ENCODE measurements at places on chromosomes 12 and 14.

GRCh38 chr12:110249716-110250225 lies 31.3 kb upstream of the ATP2A2 start:
- DNase-seq, result no peak

DNA sequence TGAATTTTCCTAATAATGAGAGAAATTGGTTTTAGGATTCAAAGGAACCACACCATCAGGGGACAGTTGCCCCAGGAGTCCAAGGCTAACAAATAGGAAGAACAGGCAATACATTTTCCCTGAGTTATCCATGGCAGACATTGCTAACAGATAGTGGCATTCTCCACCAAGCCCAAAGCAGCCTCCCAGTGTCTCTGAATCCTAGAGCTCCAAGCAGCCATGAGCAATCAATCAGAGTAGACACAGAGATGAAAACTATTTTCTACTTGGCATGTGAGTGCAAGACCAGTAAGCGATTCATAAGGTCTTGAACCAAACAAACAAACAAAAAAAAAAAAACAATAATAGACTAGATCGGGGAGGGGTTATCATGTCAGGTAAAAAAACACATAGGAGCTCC lies 515.7 kb downstream of the MED13L start:
- no peak for DNase-seq

DNA sequence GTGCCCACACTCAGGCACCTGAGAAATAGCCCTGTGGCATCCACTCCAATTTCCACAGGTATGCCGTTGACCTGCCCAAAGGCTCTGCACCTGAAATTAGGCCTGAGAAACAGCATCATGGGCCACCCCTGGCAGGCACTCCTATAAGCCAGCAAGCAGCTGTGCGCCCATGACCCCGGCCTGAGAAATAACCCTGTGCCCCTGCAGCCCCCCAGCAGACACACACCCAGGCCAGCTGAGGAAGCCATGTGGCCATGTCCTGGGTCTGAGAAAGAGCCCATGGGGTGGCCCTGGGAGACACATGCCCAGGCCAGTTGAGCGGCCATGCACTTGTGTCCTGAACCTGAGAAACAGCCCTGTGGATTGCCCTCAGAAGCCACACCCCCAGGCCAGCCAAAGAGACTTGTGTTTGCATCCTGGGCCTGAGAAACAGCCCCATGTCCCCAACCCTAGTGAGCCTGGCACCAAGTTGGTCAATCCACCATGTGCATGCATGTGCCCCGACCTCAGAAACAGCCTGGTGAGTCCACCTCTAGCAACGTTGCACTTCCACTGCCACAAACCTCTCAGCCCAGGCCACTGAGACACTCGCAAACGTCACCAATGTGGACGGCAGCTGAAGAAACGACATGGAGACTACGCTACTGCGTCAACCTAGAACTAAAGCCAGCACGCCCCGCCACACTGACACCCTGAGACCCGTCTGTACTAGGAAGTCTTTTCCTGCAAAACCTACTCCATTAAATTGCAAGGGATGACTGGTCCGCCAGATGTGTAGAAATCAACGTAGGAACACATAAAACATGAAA lies 411.9 kb downstream of the TMEM121 start:
- no peak for DNase-seq

- DNase-seq, result no peak
Measured at GRCh38 chr12:101204602-101205304, 5.3 kb downstream of the SLC5A8 start.

DNA sequence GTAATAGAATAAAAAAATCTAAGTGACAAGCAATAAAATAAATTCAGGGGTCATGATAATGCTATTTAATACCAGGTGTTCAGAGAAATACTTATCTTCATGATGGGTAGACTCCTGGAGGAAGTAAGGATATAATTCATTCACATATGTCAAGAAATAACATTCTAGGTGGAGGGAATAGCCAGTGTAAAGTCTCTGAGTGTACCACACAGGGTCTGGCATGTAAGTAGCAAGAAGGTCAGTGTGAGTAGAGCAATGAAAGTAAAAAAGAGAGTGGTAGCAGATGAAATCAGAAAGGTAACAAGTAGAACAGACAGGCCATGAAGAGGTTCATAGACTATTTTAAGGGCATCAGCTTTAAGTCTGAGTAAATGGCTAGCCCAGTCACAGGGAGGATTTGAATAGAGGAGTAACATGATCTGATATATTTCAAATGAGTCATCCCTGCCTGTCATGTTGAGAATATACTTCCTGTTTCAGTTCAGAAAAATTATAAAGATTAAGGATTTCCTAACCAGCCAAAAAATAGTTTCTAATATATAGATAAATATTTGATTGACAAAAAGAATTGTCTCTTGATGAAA lies 519.9 kb downstream of the C12orf50 start:
- no peak for DNase-seq

- DNase-seq, result no peak
Measured at GRCh38 chr14:75234173-75235115, 44.2 kb upstream of the FOS start.

- DNase-seq, result no peak
Measured at GRCh38 chr12:92553389-92553788, 149.4 kb upstream of the PLEKHG7 start.

DNA sequence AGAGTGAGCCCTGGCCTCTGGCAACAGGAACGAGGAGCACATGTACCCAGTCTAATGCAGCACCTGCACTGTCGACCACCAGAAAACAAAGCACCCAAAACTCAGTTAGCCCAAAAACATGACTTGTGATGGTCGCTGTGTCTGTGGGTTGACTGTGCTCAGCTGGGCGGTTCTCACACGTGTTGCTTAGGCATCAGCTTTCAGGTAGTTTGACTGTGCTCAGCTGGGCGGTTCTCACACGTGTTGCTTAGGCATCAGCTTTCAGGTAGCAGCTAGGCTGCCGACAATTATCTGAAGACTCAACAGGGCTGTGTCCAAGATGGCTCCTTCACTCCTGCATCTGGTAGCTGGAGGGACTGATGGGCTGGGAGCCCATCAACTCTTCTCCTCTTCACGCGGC lies 1.2 kb upstream of the LRCOL1 start:
- no peak for DNase-seq

DNA sequence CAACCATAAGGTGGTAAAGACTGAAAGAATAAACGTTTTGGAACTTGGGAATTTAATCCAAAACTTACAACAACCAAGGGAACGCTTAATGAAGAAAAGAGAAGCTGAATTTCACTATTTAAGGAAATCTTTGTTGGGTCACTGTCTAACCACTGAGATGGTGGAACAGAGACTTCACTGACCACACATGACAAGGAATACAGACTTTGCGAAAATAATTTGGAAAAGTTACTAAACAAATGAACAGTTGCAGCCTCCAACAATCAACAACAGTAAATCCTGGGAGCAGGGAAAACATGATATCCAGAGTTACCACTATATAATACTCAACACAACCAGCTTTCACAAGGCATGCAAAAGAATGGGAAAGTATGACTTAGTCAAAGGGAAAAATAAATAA lies 79.1 kb downstream of the CMKLR1 start:
- DNase-seq, result no peak

DNA sequence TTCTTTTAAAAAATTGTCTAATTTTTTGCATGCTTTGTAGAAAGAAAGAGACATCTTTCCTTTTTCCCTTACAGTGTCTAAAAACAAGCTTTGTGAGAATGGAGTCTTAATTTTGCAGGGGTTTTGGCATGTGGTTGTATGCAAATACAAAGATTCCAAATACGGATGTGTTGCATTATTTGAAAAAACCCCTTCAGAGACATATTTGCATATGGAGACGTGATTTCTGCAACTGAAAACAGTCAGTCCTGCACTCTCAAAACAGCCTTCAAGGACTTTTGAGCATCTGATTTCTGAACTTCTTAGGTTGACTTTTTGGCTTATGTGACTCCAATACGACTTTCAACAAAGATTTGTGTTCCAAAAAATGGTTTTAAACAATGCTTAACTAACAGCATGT lies 7.8 kb downstream of the IRAK3 start:
- peak; percentile 40 for DNase-seq

DNA sequence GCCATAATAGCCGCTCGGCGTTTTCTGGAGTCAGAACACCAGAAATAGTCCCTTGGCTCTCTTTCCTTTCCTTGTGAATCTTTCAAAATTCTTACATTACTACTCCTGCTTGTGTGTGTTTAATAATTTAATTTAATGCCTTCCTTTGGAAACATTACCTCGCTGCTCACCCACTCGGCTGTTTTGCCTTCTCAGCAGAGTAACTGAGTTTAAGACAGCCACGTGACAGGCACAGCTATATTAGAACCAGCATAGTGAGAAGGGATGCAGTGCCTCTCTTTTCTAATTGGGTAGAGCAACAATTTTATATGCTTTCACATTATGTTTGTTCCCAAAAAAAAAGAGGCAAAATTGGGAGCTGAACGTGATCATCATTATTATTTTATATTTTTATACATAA lies 107.6 kb downstream of the ETV6 start:
- DNase-seq, result no peak

- DNase-seq, result no peak
Measured at GRCh38 chr12:25422241-25422640, 130.8 kb downstream of the LMNTD1 start.

DNA sequence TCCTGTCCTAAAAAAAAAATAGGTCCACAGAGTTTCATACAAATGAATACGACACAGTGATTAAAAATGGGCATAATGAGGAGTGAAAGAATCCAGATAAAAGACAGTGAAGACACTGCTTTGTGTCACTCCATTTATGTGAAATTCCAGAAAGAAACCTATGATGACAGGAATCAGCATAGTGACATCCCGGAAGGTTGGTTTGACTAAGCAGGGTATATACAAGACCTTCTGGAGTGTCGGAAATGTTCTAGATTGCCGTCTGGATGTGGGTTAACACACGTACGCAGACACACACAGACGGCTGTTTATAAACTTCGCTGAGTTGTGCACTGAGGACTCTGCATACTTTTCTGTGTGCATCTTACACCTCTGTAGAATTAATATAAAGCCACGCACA lies 13.2 kb upstream of the CACNA2D4 start:
- DNase-seq, result no peak

DNA sequence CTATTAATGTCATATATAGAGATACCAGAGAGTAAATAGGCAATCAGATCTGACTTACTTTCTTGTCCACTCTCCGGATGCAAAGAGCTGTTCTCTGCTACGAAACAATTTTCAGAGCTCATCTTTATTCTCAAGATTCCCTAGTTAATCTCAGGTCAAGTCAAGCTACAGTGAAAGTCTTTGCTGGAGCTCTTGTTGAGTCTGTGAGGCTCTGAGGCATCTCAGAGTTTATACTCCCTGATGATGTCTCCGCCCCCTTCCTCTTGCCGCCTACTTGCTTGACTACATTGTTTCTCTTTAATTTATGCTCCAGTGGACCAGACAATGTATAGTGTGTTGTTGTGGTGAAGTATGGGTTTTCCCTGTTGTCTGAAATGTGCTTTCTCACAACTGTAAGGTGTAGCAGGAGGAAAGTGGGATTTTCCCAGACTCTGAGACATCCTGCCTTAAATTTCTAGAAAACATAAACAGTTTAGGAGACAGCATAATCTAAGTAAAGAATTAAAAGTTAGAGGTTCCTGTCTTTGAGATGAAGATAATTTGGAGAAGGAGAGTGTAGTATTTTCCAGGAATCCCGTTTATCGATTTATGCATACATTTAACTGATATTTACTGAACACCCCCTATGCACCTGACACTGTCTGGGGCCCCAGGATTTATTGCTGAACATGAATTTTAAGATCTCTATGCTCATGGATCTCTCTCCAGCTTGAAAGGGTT lies at the start of gene CD69:
TSS of gene CD69 (minus strand) at position 203 of the 720 bp plus-strand sequence. CDS start at position 122, 81 bp downstream.
- DNase-seq, result peak; percentile 66

DNA sequence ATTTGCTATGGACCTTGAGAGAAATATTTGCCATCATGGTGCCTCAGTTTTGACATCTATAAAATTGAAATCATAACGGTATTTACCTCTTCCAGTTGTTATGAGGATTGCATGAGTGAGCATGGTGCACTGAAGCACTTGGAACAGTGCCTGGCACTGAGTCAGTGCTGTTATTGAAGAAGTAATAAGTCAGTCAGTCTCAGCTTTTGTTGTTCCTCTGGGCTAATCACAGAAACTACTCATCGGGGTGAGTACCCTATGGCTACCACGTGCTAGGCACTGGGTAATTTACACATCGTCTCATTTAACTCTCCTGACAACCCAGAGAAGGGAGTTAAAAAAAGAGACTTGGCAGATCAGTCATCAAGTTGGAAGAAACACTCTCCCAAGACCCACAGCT lies 159.5 kb upstream of the NRXN3 start:
- DNase-seq, result no peak

- no peak for DNase-seq
Measured at GRCh38 chr12:49335118-49335954, 1.7 kb downstream of the C1QL4 start.

- no peak for DNase-seq
Measured at GRCh38 chr14:77691259-77691658, 16.6 kb downstream of the ALKBH1 start.

- DNase-seq, result no peak
Measured at GRCh38 chr12:3138941-3139511, 61.8 kb downstream of the TSPAN9 start.

- DNase-seq, result no peak
Measured at GRCh38 chr12:54977857-54978256, 6.7 kb downstream of the TESPA1 start.

DNA sequence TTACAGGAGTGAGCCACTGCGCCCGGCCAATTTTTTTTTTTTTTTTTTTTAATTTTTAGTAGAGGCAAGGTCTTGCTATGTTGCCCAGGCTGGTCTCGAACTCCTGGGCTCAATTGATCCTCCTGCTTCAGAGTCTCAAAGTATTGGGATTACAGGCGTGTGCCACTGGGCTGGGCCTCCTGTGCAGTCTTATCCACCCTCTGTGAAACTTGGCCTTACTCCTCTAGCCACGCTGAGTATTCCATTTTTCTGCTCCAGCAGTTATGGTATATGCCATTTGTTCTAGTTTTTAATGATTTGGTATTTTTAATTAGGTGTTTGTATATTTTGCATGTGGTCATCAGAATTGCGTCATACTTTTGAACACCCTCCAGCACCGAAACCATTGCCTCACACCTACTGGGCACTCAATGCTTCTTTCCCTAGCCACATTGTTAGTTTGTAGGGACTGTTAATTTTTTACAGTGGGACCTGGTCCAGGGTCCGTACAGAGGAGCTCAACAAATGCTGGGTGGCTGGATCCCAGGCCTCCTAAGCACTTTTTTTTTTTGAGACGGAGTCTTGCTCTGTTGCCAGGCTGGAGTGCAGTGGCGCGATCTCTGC lies 11.4 kb downstream of the RIOX1 start:
- no peak for DNase-seq

- DNase-seq, result no peak
Measured at GRCh38 chr14:71048393-71048792, 141.1 kb downstream of the PCNX1 start.

Measured in GM06990 (cell line).